Calu3 (cell line): ENCODE measurements at places on chromosomes 1 and 21.
A peak's percentile ranks its signal among the peaks of the same experiment; 100 is the strongest.

- no peak for DNase-seq
Observed at GRCh38 chr1:4219826-4220225, 319.8 kb upstream of the C1orf174 start.

DNA sequence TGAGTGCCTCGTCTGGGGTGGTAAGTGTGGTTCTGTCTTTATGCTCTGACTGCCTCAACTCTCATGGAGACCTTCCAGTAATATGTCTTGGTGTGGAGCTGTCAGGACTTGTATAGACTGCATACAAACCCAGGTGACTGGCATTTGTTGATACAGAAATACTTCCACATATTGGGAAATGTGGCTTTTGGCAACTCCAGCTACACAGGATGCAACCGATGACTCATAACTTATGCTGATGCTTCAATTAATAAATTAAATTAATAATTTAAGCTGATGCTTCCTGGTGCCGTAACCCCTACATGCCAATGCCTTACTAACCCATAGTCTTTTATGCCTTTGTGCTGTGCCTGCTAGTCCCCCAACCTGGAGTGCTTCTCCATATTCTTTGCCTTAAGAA lies 72.3 kb upstream of the ARTN start:
- DNase-seq = no peak

- no peak for DNase-seq
Observed at GRCh38 chr21:14763695-14764064, 217.6 kb upstream of the SAMSN1 start.

DNA sequence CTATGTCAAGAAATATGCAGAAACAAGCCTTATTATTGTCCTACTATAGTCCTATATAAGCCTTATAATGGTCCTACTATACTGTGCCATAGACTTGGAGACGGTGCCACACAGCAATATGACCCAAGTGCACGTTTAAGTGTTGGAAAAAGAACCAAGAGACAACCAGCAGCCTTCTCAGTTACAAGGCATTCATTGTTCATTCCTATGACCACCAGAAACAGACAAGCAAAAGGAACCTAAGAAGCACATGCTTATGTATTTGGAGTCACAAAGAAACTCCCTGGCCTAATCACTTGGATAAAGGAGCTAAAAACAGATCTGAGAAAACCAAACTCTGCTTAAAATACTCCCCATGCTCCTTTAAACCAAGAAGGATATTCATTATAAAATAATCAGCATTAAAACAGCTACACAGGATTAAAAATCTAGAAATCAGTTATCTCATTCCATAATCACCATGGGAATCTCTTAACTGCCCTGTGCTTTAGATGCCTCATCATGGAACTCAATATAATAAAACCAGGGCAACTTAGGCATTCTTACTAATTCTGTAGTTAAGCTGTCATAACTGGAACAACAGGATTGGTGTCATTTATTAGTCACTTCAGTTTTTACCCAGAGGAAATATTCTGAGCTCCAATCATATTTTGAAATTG lies 7.0 kb downstream of the COLGALT2 start:
- DNase-seq = no peak

GRCh38 chr1:62144238-62144831 lies 50.3 kb upstream of the L1TD1 start:
- DNase-seq = peak; percentile 44

GRCh38 chr1:1208713-1209433 lies 2.5 kb upstream of the TNFRSF18 start:
- DNase-seq = no peak

DNA sequence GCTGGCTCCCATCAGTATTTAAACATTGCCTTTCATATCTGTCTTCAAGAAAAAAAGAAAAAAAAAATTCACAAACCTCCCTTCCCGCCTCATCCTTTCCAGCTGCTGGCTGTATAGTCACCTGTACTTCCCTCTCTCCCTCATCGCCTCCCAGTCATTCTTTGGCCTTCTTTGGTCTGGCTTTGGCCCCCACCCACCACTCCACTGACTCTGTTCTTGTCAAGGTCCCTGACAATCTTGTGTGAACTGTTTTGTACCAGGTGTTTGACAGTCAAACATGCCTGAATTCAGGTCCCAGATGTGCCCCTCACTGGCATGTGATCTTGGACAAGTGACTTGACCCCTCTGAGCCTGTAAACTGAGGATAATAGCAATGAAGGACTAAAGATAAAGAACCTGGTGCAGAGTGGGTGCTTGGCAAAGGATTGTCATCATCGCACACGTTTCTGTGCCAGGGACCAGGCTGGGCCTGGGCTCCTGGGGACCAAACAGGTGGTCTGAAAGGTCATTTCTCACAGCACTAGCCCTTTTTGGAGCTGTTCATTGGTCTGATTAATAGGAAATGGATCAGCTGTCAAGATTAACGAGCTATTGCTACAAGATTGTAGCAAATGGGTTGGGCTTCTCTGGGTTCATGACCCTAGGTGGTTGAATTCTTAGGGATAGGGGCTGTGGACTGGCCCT lies 21.5 kb downstream of the PTPRF start:
- no peak for DNase-seq

- no peak for DNase-seq
Observed at GRCh38 chr1:228016653-228017355, 10.0 kb downstream of the WNT3A start.

GRCh38 chr1:24442764-24443163 lies 27.2 kb downstream of the NIPAL3 start:
- DNase-seq = no peak

- DNase-seq = no peak
Observed at GRCh38 chr1:179966551-179966950, 11.9 kb downstream of the CEP350 start.

- no peak for DNase-seq
Observed at GRCh38 chr1:49466961-49467360, 556.8 kb downstream of the AGBL4 start.

- no peak for DNase-seq
Observed at GRCh38 chr1:12435639-12436344, 182.2 kb downstream of the DHRS3 start.

DNA sequence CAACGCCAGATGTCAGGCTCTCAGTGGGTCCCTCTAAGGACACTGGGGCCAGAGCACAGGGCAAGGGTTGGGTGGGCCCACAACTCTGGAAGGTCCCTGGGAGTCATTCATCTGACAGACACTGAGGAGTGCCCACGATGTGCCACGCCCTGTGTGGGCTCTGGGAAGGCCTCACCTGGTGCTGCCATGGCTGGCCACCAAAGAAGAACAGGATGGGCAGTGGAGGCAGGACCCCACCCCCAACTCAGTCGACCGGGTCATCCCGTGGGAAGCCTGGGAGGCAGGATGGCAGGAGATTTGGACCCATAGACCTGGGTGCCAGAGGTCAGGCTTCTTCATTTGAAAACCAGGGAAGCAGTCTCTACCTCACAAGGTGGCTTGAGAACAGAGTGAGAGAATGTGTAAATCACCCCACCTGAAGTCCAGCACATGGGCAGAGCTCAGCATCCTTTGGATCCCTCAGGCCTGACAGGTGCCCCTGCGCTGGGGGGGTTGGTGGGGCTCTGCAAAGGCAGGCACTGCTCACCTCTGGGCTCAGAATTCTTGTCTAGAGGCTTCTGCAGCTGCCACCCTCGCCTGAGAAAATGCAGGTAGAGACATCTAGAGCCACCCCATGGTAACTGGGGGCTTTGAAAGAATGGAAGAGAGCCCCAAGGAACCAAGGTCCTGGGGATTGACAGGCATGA lies 1.2 kb upstream of the SELENON start:
- no peak for DNase-seq

GRCh38 chr21:36535618-36536241 lies 55.8 kb upstream of the CLDN14 start:
- no peak for DNase-seq

DNA sequence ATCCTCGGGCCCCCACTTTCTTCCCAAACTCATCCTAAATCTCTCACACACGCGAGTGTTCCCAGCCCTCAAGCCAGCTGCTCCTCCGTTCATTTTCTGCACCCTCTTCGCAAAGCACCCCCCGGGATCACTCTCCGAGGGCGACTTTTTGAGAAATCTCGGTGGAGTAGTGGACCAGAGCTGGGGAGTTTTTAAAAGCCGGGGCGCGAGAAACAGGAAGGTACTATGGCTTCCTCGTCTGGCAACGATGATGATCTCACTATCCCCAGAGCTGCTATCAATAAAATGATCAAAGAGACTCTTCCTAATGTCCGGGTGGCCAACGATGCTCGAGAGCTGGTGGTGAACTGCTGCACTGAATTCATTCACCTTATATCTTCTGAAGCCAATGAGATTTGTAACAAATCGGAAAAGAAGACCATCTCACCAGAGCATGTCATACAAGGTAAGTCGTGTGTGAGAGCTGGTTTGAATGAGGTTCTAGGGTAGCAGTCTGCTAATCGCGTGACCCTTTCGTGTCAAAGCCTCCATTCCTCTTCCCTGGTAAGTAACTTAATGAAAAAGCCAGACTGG lies 800 bp downstream of the DR1 start:
- peak; percentile 9 for DNase-seq

- DNase-seq = peak; percentile 21
Observed at GRCh38 chr1:24155011-24155782, 12.3 kb upstream of the IL22RA1 start.

DNA sequence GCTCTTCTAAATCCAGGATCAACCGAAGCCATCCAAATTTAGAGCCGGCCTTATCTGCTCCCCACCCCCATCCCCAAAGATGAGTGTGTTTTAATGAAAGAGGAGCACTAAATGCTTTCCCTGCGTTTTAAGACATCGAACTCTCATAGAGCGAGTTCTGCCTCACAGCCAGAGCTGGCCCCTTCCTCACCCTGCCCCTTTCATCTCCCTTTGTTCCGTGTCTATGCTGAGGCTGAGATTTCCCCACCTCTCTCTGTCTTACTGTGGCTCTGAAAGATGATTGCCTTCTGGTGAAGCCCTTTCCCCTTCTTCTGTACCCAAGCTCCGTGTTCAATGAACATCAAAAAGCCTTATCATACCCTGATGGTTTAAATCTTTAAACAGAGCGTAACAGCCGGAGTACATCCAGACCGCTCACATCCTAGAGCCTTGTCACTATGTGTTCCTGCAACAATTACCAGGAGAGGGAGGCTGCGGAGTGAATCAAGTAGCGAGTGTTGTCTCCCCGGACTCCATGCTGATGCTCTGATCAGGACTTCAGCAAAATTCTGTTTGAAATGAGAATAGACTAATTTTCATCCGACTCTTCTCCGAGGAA lies 110.1 kb downstream of the ZNF326 start:
- no peak for DNase-seq
